Gastroesophageal sphincter (tissue), 4 donors: ENCODE measurements at places on chromosomes 7 and 10. TPM values are rescaled to one million over a fixed set of nuclear protein-coding genes. Genes with fewer than 3 reads are reported as not detected.

Gene FRMPD2
- not detected for total RNA-seq

Gene FOXP2
- 83.7 TPM for total RNA-seq

Gene CTAGE6
- total RNA-seq = 0.94 TPM

Gene VENTX
- 2.3 TPM for total RNA-seq

Gene TLL2
- not detected for total RNA-seq

Gene FBXO24
- not detected for total RNA-seq

Gene EN2
- 0.13 TPM for total RNA-seq

Gene PAPSS2
- 15.1 TPM for total RNA-seq

Gene SLC16A9
- total RNA-seq = 0.73 TPM

Gene LLCFC1
- total RNA-seq = not detected

DNA sequence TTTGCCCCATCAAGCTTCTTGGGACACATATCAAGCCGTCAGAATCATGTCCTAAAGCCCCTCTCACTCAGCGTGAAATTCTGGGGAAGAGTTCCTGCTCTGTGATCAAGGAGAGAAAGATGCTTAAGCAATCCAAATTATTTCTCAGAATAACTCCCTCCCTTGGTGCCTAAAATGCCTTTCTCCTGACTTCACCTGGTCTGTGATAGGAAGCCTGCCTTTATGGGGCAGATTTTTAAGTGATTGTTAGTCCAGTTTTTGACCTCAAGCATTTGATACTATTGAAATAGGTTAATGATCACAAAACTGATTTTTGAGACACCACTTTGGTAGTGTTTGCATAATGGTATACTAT lies 76.4 kb upstream of the MAGI2 start:
- no peak for ATAC-seq

DNA sequence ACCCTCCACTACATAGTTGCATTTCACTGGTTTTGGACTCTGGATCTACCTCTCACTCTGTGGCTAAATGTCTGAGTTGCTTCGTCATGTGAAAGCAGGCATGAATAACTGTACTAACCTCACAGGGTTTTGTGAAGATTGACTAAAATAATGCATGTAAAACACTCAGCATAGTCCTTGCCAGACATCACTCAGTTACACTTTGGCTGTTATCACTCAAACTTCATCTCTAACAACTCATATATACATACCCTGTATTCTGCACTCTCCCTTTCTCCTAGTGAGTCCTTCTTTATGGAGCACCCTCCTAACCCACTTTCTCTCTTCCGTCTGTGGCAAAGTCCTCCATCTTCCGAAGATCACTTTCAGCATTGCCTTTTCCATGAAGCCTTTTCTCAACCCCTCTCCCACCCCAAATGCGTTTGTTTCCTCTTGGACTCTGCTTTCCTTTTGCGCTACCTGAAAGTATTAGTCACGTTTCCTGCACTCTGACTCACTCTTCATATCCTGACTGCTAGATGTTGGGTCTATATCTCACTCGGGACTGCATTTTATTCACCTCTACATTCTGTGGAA lies 72.6 kb downstream of the OSBPL3 start:
- ATAC-seq = no peak

- ATAC-seq = no peak
These were observed 475.0 kb upstream of the ADARB2 start for GRCh38 chr10:2212244-2212834.

- no peak for ATAC-seq
These were observed 7.7 kb downstream of the SLC26A4 start for GRCh38 chr7:107668296-107668695.

DNA sequence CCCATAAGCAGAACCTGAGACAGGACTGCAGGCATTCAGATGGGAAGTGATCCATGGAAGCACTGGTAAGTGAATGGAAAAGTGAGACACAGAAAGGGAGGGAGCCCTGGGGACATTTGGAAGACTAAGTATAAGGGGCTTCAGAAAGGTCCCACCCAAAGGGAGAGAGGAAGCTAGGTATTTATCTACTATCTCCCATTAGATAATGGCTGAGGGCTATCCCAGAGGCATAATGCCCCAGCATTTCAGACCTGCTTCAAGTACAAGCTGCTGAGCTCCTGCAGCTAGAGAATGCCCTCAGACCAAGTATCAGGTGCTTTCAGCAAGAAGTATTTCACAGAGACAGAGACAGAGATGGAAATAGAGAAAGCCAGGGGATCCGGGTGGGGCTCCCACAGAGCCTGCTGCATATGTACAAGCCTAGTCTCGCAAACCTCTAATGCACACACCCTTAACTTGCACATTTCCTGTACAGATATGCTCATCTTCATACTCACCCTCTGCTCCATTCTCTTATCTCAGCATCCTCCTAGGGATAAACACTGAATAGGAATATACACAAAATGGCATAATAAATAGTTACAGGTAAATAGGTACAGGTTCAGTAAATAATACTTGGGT lies 20.2 kb downstream of the KDM7A start:
- ATAC-seq = no peak

DNA sequence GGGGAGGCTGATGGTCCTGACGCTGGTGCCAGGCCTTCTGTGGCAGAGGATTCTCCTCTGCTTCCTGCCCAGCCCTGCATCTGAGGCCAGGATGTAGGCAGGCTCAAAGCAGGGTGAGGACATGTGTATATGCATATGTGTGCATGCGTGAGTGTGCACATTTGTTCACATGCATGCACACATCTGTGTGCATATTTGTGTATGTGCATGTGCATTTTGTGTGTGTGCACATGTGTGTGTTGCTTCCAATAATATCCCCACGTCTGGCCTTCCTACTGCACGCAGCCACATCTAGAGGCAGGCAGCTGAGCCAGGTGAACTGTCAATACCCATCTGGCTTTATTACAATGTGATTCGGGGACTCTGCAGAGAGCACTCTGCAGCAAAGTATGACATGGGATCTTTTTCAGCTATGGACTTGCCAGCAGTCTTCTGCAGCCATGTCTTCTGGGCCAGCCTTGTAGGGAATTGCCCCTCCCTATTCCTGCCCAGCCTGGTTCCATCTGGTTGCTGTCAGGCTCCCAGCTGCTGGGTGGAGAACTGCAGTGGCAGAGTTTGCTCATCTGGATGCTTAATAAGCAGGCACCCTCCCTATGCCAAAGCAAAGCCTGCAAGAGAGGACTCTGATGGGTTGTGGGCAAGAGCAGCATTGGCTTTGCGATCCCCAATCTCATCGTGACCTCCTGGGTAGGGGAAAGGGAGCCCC lies 140.7 kb downstream of the PFKFB3 start:
- ATAC-seq = no peak

GRCh38 chr10:122302315-122302714 lies 31.2 kb downstream of the BTBD16 start:
- no peak for ATAC-seq

GRCh38 chr10:60975716-60976115 lies 31.7 kb upstream of the RHOBTB1 start:
- ATAC-seq = no peak

DNA sequence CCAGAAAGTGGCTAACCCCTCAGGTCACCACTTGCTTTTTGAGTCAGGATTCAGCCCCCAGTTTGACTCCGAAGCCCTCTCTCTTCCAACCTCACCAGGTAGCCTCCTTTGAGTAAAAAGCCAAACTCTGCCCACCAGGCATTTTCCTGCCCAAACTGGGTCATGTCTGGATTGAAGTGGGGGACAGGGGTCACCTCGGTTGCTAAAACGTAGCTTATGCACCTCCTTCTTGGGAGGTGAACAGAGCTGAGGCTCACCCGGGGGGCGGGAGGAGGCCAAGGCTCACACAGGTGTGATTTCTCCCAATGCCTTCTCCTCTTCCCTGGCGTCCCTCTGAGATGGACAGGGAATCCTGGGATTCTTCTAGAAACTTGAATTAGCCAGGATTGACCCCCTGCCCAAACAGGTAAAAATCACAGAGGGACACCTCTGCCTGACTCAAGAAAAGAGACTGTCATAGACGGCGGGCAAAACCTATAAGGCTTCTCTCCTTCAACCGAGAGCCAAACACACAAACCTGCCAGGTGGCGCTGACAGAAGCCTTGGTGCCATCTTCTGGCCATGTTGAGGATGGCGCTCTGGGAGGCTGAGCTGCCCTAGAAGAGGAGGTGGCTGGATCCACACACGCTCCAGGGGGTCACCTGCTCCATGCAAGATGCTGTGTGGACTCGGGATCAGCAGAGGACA lies 51.6 kb downstream of the PRLHR start:
- no peak for ATAC-seq

DNA sequence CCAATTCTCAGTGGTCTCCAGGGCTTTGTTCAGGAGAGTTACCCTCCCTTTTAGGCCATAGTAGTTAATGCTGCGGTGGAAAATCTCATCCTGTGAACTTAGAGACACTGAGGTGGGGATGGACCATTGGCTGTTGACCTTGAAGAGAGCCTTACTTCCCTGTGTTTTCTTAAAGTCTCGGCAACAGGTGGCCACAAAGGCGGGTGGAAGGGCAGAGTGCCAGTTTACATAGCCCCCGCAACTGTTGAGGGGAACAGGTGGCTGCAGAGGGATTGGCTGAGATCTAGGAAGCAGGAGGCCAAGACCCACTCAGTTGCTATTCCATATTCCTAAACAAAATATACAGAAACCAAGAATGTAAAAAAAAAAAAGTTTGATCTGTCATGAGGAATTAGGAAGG lies 160.6 kb downstream of the ST7 start:
- no peak for ATAC-seq

DNA sequence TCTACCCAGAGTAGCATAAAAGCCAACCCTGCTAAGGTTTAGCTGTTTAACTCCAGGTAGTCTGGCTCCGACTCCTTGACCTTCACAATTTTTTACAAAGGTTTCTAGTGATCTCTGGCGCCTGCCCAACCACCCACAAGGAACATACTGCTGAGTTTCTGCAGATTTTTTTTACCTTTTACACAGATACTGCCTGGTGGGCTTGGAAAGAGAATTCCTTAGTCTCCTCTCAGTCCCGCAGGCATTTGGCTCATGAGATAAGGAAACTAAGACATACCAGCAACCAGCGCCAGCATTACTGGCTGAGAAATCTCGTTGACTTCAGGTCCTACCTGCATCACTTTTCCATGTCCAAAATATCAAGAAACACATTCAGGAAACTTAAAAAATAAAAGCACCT lies 51.1 kb upstream of the LYZL1 start:
- ATAC-seq = no peak

DNA sequence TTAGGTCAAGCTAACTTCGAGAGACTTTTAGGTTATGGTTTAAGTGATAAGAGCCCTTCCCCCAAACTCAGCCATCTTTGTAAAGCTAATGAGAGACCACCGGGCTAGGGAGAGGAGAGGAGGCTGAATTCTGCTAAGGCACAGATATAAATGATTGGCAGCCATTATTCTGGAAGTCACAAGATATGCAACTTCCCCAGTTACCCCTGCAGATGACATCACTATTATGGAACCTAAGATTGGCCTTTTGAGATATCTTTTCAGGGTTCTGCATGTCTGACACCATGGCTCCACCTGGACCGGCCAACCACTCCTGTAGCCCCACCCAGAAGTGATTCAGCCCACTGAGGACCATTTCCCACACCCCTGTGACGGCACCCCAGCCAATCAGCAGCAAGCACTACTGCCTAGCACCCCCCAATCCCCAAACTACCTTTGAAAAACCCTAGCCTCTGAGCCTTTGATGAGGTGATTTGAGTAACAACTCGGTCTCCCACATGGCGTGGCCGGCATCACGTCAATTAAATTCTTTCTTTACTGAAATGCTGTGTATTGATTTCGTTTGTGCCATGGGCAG lies 14.4 kb downstream of the VIPR2 start:
- no peak for ATAC-seq

DNA sequence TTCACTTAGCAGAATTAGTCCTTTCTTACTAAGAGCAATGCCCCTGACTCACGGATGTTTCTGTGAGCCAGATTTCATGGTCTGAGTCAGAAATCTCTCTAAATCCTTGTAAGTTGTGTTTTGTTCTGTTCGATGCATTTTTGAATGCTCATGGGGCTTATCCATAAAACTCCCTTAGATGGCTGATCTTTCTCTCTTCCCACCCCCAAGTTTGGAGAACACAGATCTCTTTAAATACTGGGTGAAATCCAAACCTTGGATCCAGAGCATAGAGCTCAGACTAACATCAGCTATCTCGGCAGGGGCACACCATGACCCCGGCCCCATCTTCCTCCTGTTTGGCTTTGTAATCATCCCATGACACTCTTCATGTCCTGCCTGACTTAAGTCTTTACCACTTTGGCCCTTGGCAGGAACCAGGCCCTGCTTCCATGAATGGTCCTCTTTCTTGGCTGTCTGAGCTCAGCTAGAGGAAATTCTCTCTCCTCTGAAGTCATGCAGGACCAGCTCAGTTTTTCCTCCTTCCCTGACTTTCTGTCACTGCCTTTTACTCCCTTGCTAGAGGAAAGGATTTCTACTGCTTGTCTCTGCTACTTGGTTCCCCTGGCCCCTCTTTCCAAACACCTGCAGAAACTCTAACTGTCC lies 120.4 kb upstream of the RAB11FIP2 start:
- ATAC-seq = no peak

GRCh38 chr10:6056411-6057135 lies 5.6 kb downstream of the IL2RA start:
- no peak for ATAC-seq
